K562 (cell line): ENCODE measurements at places on chromosomes 5 and 9. TPM values are rescaled to one million over a fixed set of nuclear protein-coding genes. Genes with fewer than 3 reads are reported as not detected.

MSX2 gene
- not detected in 2 replicates for total RNA-seq

GRCh38 chr9:16773617-16774016, 96.9 kb downstream of the BNC2 start:
- no peak for DNase-seq

PTCD2 gene
- total RNA-seq = 18.7 and 20.6 TPM in 2 replicates

CTXN3 gene
- total RNA-seq = not detected in 2 replicates

GRCh38 chr5:53249529-53250200, 140.1 kb upstream of the MOCS2 start:
- no peak for DNase-seq

DNA sequence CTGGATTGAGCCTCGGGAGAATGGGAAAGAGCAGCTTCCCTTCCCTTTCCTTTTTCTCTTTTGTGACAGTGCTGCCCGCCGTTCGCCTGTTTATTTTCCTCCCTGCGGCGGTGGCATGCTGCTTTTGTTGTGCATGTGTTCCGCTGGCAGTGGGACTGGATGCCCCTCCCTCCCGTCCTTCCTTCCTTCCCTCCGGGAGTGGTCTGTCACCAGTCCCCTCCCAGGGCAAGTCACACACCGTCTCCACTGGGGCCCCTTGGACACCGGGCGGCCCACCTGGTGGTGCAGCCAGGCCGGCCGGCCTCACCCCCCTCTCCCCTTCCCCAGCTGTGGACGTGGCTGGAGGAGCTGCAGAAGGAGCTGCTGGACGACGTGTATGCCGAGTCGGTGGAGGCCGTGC, 214.7 kb downstream of the TRIO start:
- DNase-seq = no peak

- peak; percentile 26 for DNase-seq
Measured at GRCh38 chr5:38483805-38484398, 72.5 kb downstream of the LIFR start.

DNA sequence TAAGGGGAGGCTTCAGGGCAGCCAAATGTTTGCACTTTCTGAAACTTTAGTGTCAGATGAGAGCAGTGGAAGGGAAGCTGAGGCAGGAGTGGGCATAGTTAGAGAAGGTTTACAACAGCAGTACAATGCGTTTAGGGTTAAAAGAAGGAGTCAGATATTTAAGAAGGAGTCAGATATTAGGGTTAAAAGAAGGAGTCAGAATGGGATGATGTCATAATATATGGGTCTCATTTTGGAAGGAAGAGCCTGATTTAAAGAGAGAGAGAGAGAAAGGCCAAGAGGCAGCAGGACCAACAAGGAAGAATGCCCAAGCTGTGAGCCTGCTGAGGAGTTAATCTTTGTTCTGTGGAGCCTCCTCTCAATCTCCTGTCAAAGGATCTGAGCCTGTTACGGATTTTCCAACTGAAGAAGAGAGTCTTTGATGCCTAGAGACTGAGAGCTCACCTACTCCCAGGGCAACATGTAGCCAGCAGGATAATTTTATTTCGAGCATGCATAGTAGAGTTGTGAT, 9.5 kb downstream of the ISL1 start:
- no peak for DNase-seq

GRCh38 chr5:155148694-155149093, 135.1 kb downstream of the KIF4B start:
- no peak for DNase-seq

GRCh38 chr9:105305856-105306255, 61.4 kb downstream of the SLC44A1 start:
- no peak for DNase-seq

DNA sequence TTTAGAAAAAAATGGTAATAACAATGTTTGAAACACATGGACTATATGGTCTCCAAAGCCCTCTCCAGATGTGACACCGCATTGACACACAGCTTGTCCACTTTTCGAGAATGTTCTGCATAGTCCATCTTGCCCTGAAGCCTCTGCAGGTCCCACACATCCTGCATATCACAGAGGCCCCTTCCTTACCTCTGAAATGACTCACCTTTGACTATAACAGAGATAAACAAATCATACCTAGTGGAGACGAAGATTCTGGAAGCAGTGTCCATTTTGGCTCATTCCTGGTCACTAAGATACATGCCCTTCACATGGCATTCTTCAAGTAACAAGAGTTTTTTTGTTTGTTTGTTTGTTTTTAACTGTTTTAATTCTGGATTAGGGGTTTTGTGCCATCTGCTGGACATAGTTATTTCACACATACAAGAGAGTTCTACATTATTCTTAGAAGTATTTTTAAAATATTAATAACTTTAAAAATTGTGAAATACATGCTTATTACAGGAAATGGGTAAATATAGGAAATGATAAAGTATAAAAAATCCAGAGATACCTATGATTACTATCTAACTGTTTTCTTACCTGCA, 5.1 kb downstream of the ARL14EPL start:
- DNase-seq = no peak

DNA sequence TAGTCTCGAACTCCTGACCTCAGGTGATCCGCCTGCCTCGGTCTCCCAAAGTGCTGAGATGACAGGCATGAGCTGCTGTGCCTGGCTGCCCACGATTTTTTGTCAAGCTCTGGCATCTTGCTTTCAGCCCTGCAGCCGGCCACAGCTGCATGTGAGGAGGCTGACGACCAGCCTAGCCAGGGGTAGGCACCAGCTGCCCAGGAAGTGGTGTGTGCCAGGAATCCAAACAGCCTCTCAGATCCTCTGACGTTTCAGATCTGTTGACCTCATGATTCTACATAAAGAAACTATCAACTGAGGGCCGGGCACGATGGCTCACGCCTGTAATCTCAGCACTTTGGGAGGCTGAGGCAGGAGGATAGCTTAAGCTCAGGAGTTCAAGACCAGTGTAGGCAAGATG, 19.0 kb downstream of the DYNC2I2 start:
- no peak for DNase-seq

FOXD4L4 gene
- 0.11 TPM in 1 of 2 replicates, not detected in the other for total RNA-seq

DNA sequence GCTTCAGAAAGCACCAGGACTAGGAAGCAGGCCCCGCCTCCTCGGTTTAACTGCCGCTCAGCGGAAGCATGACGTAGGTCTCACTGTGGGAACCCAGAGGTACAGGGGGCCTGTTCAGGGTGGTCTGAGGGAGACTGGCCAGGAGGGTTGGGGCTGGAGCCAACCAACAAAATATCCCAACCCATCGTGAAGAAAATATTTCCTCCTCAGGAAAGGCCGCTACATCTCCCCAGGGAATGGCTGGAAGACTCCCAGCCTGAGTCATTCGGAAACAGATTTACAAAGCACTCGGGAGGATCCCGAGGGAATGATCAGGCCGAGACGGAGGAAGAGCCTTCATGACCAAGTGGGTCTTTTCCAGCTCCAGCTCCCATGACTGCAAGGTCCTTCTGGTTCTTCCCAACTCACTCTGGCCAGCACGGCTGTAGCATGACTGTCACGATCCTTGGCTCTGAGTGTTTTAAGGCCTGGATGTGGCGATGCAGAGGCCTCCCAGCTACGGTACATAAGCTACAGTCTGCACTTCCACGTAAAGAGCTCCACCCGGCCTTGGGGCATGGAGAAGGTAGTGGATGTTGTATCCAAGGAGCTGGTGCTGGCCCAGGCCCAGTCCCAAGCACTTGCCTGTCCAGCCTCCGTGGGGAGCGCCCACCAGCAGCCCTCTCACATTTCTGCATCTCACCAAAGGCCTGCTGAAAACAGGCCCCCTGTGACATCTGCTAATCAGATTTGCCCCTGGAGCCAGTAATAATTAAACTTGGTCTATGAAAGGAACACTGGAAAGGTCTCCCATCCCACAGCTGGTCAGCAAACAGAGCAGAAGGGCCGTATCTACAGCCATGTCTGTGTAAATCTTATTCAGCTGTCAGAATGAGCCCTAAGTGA, 100.6 kb downstream of the LHFPL2 start:
- no peak for DNase-seq

GRCh38 chr5:103638979-103639378, 76.4 kb upstream of the NUDT12 start:
- no peak for DNase-seq

- DNase-seq = no peak
Measured at GRCh38 chr5:179331591-179332375, 13.5 kb downstream of the ADAMTS2 start.

DNA sequence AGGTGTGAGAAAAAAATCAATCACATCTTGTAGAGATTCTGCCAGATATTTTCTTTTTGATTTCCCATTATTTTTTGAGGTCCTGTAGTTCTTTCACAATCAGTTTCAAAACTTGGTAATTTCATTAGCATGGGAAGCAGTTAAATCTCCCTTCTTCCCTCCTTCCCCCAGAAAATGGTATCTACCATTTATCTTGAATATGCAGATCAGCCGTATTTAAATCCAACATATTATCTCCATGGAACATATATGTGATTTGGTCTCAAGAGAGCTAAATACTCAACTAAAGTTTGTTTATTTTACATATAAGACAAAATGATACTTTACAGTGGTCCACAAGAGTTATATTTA, 1034.8 kb downstream of the CDH12 start:
- no peak for DNase-seq

GRCh38 chr5:38997591-38997990, 76.6 kb downstream of the RICTOR start:
- DNase-seq = no peak

PCDHAC1 gene
- total RNA-seq = not detected in 2 replicates

CCL27 gene
- total RNA-seq = 0.20 TPM in 1 of 2 replicates, not detected in the other

SPAAR gene
- not detected in 2 replicates for total RNA-seq

DNA sequence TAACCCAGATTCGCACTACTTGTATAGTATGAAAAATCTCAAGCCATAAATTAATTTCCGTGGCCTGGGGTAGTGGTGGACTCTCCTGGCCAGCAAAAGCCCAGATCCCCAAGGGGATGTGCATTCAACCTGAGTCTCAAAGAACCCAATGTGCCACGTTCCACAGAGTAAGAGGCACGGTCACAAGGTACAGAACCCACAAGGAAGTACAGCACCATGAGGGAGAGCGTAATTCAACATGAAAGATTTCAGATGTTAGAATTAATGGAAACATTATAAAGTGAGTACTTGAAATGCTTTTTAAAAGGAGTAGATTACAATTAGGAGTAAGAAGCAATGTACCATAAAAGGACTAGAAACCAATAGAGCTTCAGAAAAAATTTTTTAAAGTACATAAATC, 23.4 kb downstream of the SRD5A1 start:
- no peak for DNase-seq

C9 gene
- total RNA-seq = 0.38 and 0.51 TPM in 2 replicates

CATSPER3 gene
- 0.34 and 0.49 TPM in 2 replicates for total RNA-seq

DNA sequence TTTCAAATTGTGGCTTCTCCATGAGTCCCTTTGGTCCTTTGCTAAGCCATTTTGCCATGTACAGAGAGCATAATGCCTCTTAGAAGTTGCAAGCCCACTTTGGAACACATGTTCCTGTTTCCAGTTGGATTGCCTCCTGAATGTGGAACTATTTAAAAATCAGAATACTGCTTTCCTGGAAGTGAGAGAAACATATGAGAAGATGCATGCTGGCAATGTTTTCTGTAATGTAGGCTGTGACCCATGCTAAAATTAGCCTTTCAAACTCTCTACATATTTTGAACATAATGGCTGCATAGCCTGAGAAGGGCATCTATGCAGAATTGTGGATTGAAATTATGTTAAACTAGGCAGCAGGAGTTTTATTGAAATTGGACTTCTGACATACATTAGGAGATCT, 175.5 kb upstream of the PAPPA start:
- no peak for DNase-seq

HMCN2 gene
- total RNA-seq = 0.02 TPM in 1 of 2 replicates, not detected in the other

OXCT1 gene
- total RNA-seq = 34.7 and 35.8 TPM in 2 replicates

- no peak for DNase-seq
Measured at GRCh38 chr9:84137968-84138367, 157.4 kb downstream of the RMI1 start.

DNA sequence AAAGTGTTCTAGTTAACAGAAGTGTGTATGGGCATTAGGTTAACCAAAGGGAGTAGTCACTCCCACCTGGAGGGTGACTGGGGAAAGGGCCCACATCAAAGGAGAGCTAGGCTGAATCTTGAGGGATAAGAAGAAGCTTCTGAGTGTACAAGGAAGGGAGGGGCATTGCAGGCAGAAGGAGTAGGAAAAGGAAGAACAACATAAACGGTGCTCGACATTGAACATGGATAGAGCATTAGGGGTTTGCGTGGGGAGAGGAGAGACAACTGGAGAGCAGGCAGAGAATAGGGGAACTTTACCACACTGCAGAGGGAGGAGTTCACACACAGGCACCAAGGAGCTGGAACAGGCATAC, 5.3 kb upstream of the GLRX start:
- DNase-seq = peak; percentile 34

GRCh38 chr5:146962801-146963355, 84.3 kb upstream of the PPP2R2B start:
- no peak for DNase-seq

DNA sequence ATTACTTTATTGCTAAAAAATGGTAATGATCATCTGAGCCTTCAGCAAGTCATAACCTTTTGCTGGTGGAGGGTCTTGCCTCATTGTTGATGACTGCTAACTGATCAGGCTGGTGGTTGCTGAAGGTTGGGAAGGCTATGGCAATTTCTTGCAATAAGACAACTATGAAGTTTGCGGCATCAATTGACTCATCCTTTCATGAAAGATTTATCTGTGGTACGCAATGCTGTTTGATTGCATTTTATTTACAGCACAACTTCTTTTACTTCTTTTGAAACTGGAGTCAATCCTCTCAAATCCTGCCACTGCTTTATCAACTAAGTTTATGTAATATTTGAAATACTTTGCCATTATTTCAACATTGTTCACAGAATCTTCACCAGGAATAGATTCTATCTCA, 58.3 kb upstream of the ACO1 start:
- DNase-seq = no peak

DNA sequence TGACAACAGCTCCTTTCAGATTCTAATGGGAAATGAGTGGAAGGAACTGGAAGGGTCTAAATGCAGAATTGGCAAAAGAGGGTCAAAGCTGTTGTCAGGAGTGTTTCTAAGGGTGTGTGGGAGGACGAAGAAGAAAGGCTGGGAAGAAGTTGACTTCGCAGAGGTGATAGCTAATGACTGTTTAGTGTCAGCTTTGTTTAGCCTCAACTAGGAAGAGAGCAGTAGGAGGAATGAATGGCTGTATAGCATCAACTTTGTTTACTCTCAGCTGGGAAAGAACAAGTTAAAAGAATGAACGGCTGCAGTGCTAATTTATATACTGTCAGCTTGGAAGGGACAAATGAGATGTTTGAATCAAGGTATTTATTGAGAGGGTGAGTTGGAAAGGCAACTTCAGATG, 5.9 kb upstream of the LIX1 start:
- DNase-seq = no peak

DNA sequence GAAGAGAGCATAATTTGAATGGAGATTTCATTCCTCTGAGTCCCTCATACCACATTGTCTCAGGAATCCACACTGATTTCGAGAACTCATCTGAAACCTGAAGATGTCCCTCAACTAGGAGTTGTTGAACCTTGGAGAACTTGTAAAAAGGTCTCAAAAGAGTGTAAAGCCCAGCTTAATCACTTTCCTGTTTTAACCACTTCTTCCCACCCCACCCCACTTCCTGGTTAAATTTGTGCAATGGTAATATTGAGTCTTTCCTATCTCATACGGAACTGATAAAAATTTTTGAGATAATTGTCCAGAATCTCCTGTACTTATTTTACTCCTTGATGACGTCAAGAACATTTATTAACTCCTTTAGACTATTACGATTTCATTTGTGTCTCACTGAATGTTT, 240.7 kb downstream of the ARRDC3 start:
- no peak for DNase-seq
